Body of pancreas (tissue), 4 donors: ENCODE measurements at places on chromosomes 11 and 22. TPM values are rescaled to one million over a fixed set of nuclear protein-coding genes. Genes with fewer than 3 reads are reported as not detected.

Gene TRIM6
- 2.6 TPM for total RNA-seq

Gene PATE4
- not detected for total RNA-seq

Gene ANKK1
- total RNA-seq: 1.3 TPM

Gene LRRC55
- not detected for total RNA-seq

DNA sequence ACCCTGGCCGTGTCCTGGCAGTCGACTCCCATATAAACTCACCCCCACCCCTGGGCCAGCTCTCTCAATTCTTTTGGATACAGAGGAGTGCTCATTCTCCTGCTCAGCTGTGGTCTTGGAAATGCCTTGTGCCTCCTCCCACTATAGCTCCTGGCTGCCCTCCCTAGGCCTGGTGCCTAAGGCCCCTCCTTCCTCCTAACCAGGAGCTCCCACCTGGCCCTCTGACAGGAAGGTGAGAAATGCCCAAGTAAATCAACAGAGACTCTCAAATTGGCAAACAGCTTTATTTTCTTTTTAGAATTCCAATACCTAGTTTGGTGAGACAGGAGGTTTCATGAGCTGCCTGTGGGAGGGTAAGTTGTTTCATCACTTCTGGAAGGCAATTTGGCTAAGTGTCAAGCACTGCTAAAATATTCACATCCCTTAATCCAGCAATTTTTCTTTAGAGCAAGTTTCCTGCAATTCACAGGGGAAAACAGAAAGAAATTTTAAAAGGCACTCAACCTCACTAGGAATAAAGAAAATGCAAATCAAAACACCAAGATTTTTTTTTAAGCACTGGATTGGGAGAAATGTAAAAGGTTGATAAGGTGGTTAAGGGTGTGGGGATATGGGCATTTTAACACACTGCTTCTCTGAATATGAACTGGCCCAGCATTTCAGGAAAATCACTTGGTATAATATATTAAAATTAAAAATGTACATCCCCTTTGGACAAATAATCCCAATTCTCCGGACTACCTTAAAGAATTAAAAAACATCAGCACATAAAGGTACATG, 209.7 kb upstream of the ARHGAP20 start:
- peak; percentile 28 for DNase-seq
- no peaks in the 10 kb centered on the region for H3K27me3 ChIP-seq
- H3K4me1 ChIP-seq: peaks cover 13% of the 10 kb centered on the region
- no peak overlapping the region for H3K4me3 ChIP-seq
- no peaks in the 10 kb centered on the region for H3K36me3 ChIP-seq

DNA sequence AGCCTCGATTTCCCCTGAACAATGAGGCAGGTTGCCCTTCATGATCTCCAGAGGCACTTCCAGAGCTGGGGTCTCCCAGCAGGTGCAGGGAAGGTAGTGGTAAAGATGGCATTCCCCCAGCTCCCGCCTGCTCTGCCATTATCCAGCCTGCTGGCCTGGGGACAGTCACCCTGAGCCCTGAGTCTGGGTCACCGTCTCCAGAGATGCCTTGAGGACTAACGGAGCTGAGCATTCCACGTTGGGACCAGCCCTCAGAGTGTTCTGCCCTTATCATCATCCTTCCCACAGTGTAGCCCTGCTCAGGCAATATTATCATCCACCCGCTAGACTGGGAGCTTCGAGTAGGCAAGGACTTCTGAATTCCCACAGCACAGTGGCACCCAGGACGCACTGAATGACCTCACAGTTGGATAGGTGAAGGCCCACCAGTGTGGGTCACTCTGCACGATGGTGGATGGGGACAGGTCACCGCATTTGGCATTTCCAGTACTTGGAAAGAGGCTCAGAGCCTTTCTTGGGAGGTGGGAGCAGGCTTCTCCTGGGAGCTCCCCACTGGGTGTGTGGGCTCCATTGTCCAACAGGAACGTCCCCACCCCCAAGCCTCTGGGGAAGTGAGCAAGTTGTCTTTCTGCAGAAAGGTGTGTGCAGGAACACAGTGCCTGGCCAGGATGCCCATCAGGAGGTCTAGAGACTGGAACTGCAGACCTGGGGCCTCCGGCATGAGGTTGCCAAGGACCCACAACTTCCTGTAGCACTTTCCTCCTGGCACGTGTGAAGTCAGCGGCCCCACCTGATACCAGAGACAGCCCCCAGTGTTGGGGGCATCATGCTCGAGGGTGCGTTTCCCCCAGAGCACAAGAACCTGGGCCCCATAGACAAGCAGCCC, 51.4 kb upstream of the WNT7B start:
- H3K4me1 ChIP-seq: peaks cover 19% of the 10 kb centered on the region
- no peaks in the 10 kb centered on the region for H3K27me3 ChIP-seq

GRCh38 chr11:32081901-32082300, 9.0 kb upstream of the RCN1 start:
- H3K4me3 ChIP-seq: no peak overlapping the region
- no peaks in the 10 kb centered on the region for H3K36me3 ChIP-seq
- no peaks in the 10 kb centered on the region for H3K27me3 ChIP-seq
- DNase-seq: no peak
- no peaks in the 10 kb centered on the region for H3K4me1 ChIP-seq

DNA sequence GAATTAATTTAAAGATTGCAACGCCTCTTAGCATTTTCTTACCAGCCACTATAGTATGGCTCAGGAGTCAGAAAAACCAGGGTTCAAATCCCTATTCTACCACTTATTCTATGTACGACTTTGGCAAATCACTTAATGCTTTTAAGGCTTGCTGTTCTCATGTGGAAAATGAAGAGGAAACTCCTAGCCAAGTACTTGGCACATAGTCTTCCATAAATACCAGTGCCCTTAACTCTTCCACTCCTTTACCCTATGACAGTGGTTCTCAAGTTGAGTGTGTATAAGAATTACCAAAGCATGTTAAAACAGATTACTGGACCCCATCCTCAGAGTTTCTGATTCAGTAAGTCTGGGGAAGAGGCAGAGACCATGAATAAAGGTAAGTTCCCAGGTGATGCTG, 107.6 kb downstream of the RBFOX2 start:
- no peak for DNase-seq
- no peak overlapping the region for H3K4me3 ChIP-seq
- no peak overlapping the region for H3K27ac ChIP-seq
